ENCODE measurements at places on chromosomes 16 and 17.

- no peak for DNase-seq
Measured at GRCh38 chr16:28958216-28958615, 7.5 kb downstream of the NFATC2IP start.

- no peak for DNase-seq
Measured at GRCh38 chr17:79937391-79938335, 98.0 kb downstream of the TBC1D16 start.

DNA sequence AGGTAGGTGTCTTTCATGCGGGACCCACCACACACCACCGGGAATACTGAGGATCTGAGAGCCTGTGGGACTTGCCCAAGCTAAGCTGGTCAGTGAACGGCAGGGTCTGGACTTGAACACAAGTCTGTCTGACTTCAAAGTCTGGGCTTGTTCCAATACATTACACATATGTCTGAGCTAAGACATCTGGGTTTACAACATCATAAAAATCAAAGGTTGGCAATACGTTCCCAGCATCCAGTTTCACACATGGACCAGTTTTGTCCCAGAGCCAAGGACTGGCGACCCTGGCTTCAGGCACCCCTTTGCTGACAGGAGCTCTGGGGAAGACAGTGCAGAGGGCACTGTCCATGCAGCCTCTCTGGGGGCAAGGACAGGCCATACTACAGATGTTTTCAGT, 27.9 kb upstream of the AXIN2 start:
- DNase-seq = peak; percentile 21

DNA sequence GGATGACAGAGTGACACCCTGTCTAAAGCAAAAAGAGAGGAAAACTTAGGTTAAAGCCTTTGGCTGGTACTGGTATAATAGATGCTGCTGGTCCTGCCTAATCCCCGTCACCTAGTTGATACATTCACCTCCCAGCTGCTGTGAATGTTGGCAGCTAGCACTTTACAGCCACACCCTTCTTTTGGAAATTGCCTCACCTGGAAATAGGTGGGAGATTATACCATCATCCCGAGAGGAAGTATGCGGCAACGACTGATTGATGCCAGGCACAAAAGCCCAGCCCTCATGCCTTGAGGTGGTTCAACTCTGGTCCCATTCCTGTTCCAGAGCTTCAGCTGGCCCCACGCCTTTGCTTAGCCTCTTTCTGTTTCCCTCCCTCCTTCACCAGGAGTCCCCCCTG, 53.2 kb upstream of the SIAH1 start:
- no peak for DNase-seq

GRCh38 chr17:13385481-13385911, 216.2 kb downstream of the HS3ST3A1 start:
- no peak for DNase-seq

GRCh38 chr16:31709181-31709580, 164.4 kb upstream of the ZNF267 start:
- DNase-seq = no peak

- DNase-seq = no peak
Measured at GRCh38 chr17:78176548-78177025, 8.2 kb downstream of the SYNGR2 start.

GRCh38 chr16:88116121-88116520, 164.9 kb downstream of the BANP start:
- DNase-seq = no peak

- DNase-seq = no peak
Measured at GRCh38 chr16:891353-891740, 79.4 kb downstream of the LMF1 start.

DNA sequence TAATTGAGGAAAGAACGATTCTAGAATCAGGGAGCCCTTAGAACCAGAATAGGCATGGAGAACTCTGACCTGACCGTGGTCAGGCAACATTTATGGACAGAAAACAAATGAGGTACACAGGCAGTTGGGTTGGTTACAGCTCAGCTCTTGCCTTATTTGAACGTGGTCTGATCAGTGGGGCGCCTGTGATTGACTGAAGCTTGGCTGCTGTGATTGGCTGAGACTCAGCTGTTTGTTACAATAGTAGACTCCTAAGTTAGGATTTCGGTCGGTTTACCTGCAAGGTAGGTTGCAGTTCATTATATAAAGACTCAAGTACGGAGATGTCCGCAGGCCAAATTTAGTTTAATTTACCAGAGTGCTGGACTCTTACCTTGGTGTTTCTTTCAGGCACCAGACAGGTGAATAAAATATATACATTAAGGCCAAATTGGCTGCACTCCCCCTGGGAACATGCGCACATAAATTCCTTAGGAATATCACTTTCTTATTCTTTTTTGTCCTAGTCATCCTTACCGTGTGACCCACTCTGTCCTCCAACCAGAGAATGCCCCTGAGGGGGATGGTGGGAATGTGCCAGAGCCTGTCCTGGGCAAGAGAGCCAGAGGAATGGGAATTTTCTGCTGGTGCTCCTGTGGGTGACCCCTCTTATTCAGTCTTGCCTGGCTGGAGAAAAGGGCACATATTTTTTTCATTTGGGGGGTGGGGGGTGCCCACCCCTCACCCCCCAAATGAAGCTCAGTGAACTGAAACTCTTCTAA, 7.5 kb upstream of the CSNK2A2 start:
- no peak for DNase-seq

DNA sequence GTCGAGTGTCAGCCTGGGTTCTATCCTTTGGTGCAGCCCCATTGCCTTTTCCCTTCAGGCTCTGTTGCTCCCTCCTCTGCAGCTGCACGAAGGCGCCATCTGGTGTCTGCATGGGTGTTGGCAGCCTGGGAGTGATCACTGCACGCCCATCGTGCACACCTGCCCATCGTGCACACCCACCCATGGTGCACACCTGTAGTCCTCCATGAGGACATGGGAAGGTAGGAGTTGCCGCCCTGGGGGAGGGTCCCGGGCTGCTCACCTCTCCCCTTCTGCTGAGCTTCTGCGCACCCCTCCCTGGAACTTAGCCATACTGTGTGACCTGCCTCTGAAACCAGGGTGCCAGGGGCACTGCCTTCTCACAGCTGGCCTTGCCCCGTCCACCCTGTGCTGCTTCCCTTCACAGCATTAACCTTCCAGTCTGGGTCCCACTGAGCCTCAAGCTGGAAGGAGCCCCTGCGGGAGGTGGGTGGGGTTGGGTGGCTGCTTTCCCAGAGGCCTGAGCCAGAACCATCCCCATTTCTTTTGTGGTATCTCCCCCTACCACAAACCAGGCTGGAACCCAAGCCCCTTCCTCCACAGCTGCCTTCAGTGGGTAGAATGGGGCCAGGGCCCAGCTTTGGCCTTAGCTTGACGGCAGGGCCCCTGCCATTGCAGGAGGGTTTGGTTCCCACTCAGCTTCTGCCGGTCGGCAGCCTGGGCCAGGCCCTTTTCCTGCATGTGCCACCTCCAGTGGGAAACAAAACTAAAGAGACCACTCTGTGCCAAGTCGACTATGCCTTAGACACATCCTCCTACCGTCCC, 2.9 kb downstream of the CTRL start:
- no peak for DNase-seq

DNA sequence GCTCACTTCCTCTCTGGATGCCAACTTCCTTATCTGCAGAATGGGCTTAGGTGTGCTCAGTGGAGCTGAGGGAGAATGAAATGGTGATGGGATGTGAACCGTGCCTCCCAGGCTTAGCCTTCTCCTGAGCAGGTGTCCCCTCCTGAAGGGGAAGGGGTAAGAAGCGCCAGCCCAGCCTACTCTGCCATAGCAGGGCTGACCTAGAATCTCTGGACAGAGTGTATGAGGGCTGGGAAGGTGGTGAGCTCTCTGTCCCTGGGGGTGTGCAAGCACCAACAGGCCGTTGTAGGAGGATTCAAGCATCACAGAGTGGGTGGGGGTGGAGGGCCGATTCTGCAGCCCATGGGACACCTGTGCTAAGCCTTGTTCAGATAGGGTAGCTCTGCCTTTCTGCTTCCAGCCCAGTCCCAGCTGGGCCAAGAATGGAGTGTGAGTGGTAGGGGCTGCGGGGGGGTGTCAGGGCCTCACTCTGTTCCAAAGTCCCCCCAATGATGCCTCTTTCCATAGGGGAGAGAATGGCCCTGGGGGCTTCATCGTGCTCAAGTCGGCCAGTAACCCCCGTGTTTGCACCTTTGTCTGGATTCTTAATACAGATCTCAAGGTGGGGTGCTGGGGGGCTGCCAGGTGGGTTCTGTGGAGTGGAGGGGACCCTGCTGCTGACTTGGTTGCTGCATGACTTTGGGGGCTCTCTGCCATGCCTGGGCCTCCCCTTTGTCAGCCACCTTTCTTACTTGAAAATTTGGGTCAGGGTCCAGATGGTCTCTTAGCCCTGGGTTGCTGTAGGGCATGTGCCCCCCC, 3.2 kb upstream of the TCAP start:
- no peak for DNase-seq

GRCh38 chr16:75908331-75909117, 182.2 kb upstream of the CPHXL start:
- DNase-seq = no peak

GRCh38 chr16:69511651-69512050, 54.1 kb upstream of the NFAT5 start:
- DNase-seq = no peak

- no peak for DNase-seq
Measured at GRCh38 chr17:50634915-50635731, 442 bp downstream of the ABCC3 start.

GRCh38 chr16:84246679-84247077, 6.9 kb upstream of the KCNG4 start:
- no peak for DNase-seq

DNA sequence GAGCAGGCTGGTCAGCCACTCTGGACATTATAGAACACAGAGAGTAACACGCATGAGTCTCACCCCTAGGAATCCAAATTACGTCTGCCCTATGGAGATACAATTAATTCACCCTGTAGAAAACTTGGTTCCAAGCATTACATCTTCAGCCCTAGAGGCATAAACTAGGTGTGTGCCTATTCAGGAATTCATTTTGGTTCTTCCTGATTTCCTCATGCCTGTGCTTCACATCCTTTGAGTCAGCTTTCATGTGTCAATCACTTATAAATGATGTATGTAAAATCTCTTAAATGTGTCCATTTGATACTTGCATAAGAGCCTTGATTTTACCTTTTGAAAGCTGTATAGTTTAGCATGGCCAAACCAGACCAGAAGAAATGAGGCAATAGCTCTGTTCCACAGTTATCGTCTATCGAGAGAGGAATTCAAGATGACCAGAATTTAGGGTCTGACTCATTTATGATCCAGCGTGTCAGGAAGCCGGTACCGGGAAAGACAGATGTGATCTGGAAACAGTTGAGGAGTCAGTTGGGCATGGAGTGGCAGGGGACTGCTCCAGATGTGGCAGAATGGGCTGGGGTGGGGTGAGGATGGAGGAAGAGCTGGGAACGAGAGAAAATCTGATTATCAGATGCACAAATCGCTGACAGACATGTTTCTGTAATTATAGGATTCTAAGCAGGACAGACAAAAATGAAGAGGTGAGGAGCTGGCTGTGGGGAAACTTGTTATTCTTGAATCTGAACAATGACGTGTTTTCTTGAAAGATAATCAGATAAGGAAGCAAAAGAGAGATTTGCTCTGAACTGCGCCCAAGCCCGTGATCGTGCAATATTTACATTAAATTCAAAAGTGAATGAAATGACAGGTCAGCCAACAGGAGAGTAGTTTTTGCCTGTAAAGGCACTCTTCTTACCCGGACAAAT, 76.7 kb downstream of the C16orf95 start:
- peak; percentile 24 for DNase-seq

- DNase-seq = no peak
Measured at GRCh38 chr17:47945080-47945479, 3.7 kb downstream of the PNPO start.

DNA sequence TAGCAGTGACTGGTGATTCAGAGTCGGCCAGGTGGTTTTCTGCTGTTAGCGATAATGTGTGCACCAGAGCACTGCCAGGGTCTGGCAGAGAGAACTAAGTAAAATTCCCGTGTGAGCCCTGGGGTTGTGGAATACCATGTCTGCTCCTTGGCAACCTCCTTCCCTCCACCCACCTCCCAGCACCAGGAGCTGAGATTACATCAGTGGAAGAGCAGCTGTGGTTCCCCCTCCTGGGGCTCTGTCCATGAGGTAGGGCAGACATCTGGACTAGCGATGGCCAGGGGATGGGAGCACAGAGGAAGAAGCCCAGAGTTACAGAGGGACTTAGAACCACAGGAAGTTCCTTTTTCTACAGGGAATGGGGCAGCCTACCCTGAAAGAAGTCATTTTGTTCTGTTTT, 15.8 kb downstream of the CLEC10A start:
- DNase-seq = no peak

DNA sequence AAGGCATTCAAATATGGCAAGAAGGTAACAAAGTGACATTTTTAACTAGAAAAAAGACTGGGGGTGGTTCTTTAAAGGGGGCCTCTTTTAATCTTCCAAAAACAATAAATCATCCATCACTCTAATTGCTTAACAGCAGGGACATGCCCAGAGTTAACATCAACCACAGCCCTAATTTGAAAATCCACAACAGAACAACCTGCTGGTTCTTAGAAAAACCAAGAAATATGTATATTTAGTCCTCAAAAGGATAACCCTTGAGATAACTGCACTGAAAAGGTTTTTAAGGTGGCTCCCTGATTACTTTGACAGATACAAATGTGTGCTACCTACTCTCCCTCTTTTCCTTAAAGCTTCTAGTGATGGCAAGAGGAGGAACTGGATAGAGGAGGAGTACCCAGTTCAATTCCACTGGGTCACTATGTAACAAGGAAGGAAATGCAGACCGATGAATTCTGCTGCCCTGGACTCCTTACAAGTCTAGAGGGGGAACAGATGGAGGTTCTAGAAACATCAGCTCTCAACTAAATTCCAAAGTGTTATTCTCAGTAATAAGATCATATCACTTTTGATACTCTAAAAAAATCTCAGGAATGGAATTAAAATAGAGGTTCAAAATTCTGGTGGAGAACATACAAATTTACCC, 54.3 kb downstream of the N4BP1 start:
- DNase-seq = no peak

DNA sequence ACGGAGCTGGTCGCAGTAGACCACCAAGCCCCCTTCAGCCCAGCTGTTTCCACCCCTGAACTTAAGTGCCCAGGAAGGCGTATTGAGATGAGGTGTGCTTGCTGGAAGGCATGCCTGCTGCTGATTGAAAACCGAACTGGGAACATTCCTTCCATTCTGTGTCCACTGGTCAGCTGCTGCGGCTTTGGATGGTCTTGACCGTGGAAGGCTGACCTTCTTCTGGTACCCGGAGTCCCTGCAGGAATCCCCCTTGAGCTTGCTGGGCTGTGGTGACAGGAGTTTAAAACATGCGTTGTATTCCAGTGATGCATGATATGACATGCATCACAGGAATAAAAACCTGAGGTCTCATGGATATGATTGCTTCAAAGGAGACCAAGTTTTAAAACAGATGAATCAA, 31.4 kb downstream of the IL4R start:
- no peak for DNase-seq

DNA sequence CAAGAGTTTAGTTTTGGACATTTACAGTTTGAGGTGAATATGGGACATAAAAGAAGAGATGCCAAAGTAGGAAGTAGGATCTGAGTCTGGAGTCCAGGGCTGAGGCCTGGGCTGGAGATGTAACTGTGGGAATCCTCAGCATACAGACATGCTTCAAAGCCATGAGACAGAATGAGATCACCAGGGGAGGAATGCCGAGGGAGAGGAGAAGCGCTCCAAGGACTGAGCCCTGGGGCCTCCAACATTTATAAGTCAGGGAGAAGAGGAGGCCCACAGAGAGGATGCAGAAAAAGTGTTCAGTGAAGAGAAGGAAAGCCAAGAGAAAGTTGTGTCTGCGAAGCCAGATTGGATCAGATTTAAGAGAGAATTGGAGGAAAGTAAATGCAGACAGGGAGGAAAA, 277.5 kb upstream of the MYOCD start:
- DNase-seq = no peak
